Spleen (tissue), 13 donors: ENCODE measurements at places on chromosomes 11 and 22.

GRCh38 chr11:15819679-15820286, 536.6 kb downstream of the SOX6 start:
- DNase-seq, result peak; percentile 88

- no peak for DNase-seq
Observed at GRCh38 chr11:43738600-43739409, 58.3 kb downstream of the HSD17B12 start.

DNA sequence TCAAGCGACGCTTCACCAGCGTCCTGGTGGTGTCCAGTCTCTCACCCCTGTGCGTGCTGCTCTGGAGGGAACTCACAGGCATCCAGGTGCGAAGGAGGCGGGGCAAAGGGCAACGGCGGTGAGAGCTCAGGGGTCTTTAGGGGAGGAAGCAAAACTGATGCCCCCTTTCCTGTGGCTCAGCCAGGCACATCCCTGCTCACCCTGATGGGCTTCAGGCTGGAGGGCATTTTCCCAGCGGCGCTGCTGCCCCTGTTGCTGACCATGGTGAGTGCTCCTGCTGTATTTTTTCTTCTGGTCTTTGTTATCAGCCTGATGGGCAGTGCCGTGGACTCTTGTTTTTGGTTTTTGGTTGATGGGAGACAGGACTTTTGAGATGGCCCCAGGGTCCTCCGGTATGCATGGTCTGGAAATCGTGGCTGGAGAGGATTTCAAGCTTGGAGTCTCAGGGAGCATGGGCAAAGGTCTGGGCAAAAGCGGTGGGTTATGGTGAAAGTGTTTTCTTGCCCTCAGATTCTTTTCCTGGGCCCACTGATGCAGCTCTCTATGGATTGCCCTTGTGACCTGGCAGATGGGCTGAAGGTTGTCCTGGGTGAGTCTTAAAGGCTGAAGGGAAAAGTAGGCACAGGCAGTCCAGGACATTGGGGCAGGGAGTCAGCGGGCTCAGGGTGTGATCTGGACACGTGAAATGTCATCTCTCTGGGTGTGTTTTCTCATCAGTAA, 695 bp downstream of the RCE1 start:
- peak; percentile 23 for DNase-seq

DNA sequence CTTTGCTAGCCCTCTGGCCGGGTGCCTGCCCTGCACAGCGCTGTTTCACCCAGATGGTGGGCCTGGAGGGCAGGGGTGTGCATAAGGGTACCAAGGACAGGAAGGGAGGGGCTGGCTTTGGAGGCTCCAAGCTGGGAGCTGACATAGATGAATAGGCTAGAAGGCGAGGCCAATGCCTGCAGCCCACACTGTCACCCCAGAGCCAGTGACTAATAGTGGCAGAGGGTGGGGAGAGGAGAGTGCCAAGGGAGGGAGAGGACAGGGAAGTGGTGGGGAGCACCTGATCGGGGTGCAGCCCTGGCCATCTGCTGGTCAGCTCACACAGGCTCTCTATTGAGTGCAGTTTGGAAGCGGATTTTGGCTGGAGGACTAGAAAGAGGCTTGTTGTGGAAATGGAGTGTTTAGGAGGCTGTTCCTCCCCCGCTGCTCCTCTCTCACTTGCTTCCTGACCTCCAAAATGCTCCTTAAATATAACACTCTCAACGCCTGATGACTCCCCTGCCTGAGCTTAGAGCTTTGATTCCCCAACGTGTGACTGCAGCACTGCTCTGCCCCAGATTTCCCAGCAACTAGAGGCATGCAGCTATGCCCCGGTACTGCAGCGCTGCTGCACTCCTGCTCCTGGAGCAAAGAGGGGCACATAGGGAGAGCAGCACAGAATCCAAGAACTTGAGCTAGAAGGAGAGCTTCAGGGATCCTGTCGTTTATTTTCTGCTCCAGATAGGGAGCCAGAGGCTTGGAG, 89.2 kb downstream of the GRAMD1B start:
- DNase-seq, result no peak

GRCh38 chr11:116044941-116045340, 540.7 kb upstream of the CADM1 start:
- DNase-seq, result no peak

- DNase-seq, result no peak
Observed at GRCh38 chr11:68680541-68681231, 3.7 kb upstream of the GAL start.
